BJ (cell line): ENCODE measurements at places on chromosomes 3 and 15. TPM values are rescaled to one million over a fixed set of nuclear protein-coding genes. Genes with fewer than 3 reads are reported as not detected.

- DNase-seq = no peak
These were observed 25.5 kb upstream of the HYKK start for GRCh38 chr15:78481917-78482316.

- DNase-seq = no peak
These were observed 13.8 kb downstream of the PKM start for GRCh38 chr15:72217216-72217615.

- DNase-seq = no peak
These were observed 99.9 kb downstream of the TLE3 start for GRCh38 chr15:69997813-69998212.

DNA sequence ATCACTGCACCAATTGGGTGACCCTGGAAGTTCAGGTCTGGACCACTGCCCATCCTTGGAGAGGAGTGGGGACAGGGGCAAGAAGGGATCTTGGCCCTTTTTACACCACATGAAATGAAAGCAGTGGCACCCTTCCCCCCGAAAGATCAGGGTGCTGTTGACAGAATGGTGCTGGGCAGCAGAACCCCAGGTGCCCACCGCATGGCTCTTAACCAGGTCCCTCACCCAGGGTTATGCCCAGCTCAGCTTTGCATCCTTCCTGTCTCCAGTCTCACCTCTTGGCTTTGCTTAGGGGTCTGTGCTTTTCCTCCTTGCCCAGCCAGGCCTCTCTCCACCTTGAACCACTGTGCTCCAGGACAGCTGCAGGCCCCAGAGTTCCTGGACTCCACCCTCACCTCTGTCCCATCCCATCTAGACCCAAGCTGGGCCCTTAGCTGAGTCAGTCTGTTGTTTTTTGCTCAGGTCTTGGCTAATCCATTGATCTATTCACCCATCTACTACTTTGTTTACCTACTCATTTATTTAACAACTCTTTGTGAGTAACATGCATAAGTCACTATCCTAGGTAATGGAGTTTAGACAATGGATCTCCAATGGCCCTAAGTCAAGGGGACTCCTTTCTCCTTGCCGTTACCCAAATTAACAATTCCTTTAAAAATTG lies 77.1 kb upstream of the PRR23E start:
- DNase-seq = no peak

DNA sequence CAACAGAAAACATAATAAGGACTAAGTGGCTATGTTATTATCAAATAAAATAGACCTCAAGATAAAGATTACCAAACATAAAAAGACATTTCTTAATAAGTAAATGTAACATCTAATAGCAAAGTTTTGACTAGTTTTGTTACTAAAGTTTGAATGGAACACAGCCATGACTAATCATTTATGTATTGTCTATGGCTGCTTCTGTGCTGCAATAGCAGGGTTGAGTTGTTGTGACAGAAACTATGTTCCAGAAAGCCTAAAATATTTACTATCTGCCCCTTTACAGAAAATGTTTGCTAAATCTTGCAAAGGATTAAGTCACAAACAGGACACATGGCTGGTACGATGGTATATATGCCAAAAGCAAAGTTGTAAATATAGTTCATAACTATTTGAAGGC lies 37.9 kb upstream of the MYH15 start:
- no peak for DNase-seq

DNA sequence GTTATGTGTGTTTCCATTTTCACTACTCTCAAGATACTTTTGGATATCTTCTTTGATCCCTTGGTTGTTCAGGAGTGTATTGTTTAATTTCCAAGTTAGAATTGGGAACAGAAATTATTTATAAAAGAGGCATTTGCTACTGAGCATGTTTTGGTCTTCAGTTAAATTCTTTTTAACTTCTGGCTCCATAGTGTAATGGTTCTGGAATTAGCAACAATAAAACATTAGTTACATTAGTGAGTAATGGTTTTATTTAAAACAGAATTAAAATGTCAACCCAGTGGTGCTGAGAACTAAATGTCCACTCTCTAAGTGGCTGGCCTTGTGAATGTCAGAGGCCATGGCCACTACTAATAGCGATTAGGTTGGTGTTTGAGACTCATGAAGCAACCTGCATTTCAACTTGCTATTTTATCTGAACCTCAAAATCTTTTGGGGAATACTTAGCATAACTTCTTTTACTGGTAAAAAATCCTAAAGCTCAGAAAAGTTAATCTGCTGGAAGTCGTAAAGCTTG lies 19.5 kb upstream of the MASP1 start:
- DNase-seq = no peak

GRCh38 chr15:70311821-70312220 lies 214.1 kb upstream of the TLE3 start:
- no peak for DNase-seq

DNA sequence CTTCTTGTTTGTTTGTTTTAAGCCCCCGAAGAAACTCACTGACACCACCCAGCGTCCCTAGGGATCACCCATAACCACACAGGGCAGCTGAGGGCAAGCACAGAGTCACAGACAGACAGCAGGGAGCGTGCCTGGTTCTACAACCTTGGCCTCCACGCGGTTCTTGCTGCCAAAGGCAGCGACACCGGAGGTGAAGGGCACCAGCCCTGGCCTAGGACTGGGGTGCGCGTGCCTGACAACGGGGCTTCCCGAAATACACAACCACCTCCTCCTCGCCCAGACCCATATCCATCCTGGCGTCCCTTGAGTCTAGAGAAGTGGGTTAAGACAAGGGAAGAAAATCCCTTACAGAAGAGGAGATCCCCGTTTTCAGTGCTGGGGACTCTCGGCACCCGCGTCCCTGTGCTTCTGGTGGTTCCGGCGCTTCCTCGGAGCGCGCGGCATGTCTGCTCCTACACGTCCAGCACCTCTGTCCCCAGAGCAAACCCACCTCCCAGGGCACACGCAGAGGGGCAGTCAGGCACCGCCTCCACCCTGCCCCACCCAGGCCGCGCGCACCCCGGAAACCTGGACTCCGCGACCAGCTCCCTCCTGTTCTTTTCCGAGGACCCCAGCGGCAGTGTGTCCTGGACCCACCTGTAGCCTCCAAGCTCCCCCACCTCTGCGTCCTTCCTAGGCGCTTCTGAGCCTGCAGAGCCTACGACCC lies 911 bp downstream of the RFTN1 start:
- DNase-seq = no peak

DNA sequence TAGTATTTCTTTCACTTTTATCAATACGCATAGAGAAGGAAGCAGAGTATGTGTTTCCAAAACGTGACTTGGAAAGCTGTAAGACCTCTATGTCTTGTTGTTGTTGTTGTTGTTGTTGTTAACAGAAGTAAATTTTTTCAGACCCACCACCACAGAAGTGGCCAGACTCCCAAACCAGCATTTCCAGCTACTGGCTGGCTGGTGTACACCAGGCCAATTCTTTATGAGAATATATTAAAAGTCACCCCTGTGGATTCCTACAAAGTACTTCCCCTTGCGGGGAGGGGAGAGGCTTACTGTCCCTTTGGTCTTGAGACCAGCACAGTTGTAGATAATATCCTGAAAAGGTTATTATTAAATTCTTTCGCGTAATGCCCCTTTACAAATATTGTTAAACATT lies 1.6 kb upstream of the FOXP1 start:
- no peak for DNase-seq

- DNase-seq = no peak
These were observed 719.4 kb upstream of the CFAP20DC start for GRCh38 chr3:59769127-59769750.

DNA sequence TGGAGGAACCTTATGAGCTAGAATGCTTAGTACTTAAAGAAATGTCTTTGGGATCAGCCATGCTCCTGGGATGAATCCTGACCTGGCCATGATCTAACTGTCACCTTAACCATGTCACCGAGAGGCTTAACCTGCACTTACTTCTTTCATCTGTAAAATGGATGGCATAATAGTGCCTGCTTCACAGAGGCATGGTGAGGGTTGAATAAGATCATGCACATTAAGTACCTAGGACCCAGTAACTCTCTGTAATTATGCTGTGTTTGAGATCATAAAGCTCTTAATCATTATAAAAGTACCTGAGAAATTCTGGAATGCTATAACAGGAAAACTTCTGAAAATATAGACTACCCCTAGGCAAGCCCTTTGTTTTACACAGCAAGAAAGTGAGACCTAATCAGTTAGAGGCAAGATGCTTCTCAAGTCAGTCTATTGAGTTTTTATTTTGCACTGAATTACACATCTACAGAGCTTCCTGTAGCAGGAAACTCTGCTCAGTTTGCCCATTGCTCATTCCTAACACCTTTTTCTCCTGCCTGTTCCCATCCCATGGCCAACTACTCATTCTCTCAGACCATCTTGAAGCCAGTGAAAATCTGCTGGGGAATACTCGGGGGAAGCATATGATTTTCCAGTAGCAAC lies 1015.5 kb upstream of the CFAP20DC start:
- no peak for DNase-seq

- no peak for DNase-seq
These were observed 559.6 kb downstream of the MCTP2 start for GRCh38 chr15:94791008-94791407.

GRCh38 chr3:177545964-177546363 lies 348.7 kb upstream of the TBL1XR1 start:
- DNase-seq = no peak

DNA sequence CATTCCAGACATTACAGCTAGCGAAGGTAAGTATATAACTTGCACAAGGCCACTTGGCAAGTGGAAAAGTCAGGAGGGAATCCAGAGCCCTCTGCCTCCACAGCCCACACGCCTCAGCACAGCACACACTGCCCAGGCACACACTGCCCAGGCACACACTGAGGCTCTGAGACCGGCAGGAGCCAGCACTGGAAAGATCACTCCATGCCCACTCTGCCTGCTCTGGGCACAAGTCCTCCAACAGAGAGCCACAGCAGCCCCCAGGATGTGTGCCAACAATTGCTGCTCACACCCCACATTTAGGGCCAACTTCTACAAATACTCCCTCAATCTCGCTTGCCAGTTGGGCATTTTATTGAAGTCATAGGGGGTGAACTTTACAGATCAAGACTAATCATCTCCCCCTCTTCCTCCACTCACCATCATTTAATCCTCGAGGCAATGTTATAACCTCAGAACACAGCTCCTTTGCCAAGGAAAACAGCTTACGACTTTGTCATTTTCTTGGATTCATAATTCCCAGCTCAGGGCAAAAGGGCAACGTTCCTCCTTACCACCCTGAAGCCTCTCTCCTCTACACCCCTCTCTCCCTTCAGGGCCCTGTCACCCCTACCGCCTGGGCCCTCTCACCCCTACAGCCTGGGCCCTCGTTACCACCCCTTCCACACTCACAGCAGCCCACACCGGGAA lies 53.0 kb upstream of the TPM1 start:
- DNase-seq = no peak

- DNase-seq = no peak
These were observed 116.8 kb upstream of the SKOR1 start for GRCh38 chr15:67708500-67708899.

DNA sequence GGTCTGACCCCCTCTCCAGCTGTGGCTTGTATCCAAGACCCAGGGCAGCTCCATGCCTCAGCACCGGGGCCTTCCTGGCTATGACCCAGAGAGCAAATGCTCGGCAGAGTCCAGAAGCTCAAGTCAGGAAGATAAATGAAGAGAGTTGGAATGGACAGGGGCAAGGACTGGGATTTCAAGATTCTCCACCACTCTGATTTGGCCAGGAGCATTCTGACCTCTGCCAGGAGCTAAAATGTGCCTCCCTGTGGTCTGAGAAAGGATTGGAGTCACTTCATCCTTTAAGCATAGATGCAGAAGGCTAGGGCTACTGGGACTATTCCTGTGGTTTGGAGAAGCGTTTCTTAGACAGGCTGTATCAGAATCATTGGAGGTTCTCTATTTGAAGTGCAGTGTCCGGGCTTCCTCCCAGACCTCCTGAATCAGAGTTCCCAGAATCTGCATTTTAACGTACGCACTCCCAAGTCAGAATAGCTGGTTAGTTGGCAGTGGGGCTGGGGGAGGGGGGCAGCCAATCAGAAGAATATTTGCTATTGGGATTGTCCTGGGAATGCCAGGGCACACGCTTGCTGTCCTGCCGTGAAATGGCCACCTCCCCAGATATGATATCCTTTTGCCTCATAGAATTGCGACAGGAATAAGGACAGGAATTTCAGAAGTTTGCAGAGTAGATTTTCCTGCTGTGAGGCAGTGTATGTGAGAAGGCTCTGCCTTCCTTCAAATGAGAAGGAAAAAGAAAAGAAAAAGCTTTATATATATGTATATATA lies 57.4 kb downstream of the HRH1 start:
- DNase-seq = no peak

DNA sequence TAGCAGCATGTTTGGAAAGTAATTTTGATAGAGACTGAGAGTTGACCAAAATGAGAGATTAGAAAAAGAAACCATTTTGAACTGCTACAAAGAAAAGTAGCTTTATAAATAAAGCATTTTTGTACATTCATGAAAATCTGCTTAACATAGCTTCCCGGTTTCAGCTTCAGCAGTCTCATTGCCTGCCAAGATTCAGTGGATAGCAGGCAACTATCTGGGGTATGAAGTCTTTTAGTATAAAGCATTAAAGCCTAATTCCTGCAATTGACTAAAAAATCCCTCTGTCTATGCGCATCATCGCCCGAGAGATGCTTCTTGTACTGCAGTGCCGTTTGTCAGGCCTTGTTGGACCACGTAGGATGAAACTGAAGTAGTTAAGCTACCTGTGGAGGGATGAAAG lies 588.4 kb downstream of the NAALADL2 start:
- no peak for DNase-seq

DNA sequence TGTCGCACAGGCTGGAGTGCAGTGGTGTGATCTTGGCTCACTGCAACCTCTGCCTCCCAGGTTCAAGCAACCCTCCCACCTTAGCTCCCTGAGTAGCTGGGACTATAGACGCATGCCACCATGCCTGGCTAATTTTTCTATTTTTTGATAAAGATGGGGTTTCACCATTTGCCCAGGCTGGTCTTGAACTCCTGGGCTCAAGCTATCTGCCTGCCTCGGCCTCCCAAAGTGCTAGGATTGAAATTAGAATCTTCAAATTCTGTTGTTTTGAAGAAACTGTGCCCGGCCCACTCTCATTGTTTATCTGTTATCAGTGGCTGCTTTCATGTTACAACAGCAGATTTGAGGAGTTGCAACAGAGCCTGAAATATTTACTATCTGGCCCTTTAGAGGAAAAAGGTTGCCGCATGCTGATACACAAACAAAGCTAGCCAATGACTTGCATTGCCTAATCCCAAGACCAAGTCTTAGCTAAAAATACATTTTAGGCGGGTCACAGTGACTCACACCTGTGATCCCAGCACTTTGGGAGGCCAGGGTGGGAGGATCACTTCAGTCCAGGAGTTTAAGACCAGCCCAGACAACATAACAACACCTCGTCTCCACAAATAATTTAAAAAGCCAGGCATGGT lies 43.2 kb upstream of the PPP4R2 start:
- no peak for DNase-seq

GPR27 gene
- 0.02 TPM in 1 of 2 replicates, not detected in the other for polyA plus RNA-seq

ZNF385D gene
- 2.2 and 2.7 TPM in 2 replicates for polyA plus RNA-seq

ABHD10 gene
- 12.6 and 21.1 TPM in 2 replicates for polyA plus RNA-seq

ALDH1A3 gene
- 1.1 TPM in 2 replicates for polyA plus RNA-seq

ANKRD63 gene
- polyA plus RNA-seq = not detected in 2 replicates

TF gene
- 0.15 and 0.36 TPM in 2 replicates for polyA plus RNA-seq

ZNF280D gene
- 4.0 and 8.6 TPM in 2 replicates for polyA plus RNA-seq

FRMD5 gene
- polyA plus RNA-seq = 0.83 and 0.96 TPM in 2 replicates

ATP13A5 gene
- polyA plus RNA-seq = not detected in 2 replicates

BSN gene
- polyA plus RNA-seq = 0.01 and 0.04 TPM in 2 replicates

GABRB3 gene
- 2.3 and 2.6 TPM in 2 replicates for polyA plus RNA-seq

CCR8 gene
- polyA plus RNA-seq = not detected in 2 replicates

IMPG2 gene
- polyA plus RNA-seq = 0.10 and 0.15 TPM in 2 replicates

LYZL4 gene
- polyA plus RNA-seq = not detected in 2 replicates

CADPS gene
- polyA plus RNA-seq = not detected in 2 replicates

CCR9 gene
- polyA plus RNA-seq = not detected in 2 replicates
